ENCODE measurements at places on chromosomes 7 and 10.

DNA sequence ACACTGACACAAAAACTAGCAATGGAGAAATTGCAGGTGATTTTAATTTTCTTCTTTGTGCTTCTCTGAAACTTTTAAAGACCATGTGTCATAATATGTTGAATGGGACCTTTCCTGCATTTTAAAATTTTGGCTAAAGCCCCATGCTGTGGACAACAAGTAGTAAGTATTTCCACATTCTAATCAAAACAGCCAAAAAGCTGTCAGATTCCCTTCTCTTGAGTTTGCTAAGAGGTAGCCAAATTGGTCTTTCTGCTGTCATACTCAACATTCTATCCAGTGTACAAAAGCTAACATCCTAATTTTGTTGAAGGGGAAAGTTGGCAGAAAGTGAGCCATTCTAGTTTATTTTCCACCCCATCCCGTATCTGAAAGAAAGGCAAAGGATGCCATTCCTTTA, 447.6 kb downstream of the TFEC start:
- DNase-seq: no peak

DNA sequence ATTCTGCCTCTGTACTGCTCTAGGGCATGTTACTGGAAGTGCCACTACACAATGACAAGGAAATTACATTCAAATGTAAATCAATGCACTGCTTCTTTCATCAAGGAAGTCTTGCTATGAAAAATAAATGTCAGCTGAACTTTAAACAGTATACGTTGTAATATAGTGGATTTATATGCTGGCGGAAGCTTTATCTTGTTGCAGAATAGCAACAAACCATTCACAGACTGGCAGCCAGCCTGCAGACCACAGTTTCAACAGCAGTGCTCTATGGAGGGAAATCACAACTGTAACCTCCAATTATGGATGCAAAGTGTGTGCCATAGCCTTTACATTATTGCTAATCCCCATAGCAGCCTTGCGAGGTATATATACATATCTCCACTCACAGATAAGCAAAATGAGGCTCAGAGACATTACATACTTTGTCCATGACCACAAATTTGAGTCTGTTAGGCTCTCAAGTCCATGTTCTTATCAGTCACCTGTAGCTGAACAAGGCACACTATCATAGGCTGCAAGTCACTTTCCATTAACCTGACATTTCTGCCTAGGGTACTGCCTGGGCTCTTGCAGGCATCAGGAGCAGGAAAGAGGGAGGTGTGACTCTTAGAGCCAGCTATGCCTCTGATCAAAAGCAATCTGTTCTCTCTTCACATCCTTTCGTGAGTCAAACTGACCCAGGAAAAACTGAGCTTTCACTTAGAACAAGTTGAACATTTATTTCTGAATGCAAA, 22.6 kb downstream of the COL28A1 start:
- DNase-seq: no peak

GRCh38 chr10:114629083-114629823, 28.8 kb downstream of the ABLIM1 start:
- DNase-seq: no peak

- no peak for DNase-seq
Measured at GRCh38 chr7:27843584-27844305, 103.8 kb downstream of the TAX1BP1 start.

DNA sequence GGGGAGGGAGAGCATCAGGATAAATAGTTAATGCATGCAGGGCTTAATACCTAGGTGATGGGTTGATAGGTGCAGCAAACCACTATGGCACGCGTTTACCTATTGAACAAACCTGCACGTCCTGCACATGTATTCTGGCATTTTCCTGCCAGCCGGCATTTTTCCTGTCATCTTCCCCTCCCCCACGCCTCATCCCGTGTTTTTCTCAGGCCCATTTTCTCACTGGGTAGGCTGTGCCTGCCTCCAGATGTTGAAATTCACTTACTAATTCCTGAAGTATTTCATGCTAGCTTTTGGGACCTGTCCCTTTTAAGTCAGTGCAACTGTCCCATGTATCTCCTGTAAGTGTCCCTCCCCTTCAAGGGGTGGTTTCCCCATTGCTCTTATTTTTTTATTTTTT, 220.3 kb upstream of the NPY start:
- no peak for DNase-seq

DNA sequence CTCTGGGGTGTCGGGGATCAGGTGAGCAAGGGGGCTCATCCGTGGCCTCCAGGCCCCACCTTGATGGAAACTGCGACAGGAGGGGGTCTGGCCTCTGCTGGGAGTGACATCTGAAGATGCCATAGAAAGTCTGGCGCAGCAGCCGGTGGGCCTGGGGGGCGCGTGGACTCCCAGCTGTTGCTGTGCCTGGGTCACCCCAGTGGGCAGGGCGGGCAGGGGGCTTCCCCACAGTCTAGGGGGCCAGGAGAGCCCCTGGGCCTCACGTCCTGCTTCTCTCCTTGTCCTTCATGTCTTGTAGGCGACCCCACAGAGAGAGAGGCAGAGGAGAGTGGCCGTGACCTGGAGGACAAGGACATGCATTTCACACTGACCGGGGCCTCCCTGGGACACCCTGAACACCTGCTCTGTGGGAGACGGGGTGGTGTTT, 450.5 kb downstream of the DNAJB6 start:
- no peak for DNase-seq

GRCh38 chr7:12237007-12237406, 25.9 kb downstream of the TMEM106B start:
- no peak for DNase-seq

DNA sequence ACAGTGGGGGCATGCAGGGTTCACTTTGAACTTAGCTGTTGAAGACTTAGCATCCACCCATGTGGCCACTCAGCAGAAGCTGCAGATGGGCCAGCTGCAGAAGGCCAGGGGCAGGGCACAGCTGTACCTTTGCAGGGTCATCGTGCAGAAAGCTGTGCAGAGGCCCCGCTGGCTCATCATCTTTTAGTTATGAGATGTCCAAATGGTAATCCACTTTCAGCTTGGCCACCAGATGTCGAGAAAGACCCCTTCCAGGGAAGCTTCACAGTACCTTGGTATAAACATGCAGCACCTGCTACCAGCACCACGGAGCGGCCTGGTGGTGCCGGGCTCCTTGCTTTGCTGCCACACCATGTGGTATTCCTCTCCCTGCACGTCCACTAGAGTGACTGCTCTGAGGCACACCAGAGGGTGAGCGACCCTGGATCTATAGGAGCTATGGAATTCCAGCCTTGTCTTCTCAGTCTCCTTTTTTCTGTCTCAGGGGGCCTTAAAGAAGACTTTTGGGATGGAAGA, 74.2 kb upstream of the LAMB4 start:
- no peak for DNase-seq

GRCh38 chr10:13483073-13483472, 45.7 kb downstream of the BEND7 start:
- no peak for DNase-seq

DNA sequence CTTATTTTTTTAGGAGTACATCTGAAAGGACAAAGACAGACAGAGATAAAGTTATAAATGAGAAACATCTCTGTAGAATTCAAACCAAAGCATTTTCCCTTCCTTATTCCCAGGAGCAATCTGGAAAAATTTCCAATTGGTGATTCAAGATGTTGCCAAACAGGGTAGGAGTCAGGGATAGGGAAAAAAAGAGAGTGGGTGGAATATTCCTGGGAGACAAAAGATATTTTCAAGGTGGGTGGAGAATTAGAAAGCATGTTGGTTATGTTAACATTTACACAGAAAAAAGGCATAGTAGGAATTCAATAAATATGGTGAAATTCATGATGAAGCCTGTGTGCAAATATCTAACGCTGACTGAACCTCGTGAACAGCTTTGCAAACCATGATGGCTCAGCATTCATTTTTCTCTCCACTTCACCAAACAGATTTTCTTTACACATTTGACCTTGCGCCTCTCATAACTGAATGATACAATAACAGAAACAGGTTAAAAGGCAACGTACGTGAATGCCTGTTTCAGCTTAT, 25.1 kb downstream of the SLC26A5 start:
- no peak for DNase-seq

DNA sequence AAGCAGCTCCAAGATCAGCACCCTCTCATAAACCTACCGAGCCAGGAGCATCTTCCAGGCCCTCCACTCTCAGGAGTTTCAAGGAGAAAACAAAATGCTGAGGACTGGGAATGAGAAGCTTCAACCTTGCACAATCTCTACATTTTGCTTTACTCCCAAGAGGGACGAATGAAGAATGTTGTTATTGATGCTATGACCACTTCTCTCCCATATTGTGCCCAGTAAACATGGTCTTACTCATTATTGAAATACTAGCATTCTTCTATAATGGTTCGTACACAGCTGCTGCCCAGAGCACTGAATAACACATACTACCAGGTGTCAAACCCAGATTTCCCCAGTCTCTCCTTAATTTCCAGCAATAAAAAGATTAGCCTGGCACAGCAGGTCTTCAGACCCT, 63.4 kb upstream of the BET1 start:
- DNase-seq: no peak

DNA sequence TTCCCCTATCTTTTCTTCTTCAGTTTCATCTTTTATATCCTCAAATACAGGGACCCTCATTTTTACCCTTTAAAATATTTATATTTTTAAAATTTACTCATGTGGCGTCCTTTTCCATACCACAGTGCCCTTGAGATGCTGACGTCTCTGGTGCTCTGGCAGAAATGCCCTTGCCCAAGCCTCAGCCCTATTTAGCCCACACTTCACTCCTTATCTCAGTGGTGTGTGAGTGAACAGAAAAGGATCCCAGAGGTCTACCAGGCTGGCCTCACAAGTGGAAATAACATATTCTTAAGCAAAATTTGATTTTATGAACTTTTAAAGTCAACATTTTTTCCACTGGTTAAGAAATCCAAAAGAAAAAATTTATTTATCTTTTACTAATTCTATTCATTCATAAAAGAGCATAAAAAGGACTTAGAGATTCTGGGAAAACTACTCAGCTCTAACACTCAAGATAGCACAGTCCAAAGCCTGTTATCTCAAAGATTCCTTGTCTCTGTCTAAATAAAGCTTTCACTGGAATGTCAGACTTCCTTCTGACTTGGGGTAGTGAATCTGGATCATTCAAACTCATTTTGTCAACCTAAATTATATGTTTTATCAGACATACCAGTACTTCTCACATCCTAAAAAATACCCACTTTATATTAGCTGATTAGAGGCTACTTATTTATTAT, at the start of gene NEBL:
Gene NEBL (minus strand): TSS at position 166 of the 680 bp plus-strand sequence. CDS start 106 bp downstream, at position 60.
- DNase-seq: no peak

DNA sequence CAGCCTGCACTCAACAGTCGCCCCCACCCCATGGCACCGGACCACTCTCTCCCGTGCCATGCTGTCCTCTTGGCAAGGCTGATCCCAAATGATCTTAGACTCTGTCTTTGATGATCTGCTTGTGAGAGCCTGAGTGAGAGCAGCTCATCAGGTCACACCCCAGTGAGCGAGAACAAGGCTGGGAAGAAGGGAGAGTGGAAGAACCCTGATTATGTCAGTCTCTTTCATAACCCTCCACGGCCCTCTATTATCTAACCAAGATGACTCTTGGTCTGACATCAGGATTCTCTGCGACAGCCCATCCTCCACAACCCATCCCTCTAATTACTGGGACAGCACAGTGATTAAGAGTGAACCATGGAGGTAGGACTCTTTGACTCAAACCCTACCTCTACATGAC, 53.1 kb upstream of the C7orf33 start:
- DNase-seq: no peak

DNA sequence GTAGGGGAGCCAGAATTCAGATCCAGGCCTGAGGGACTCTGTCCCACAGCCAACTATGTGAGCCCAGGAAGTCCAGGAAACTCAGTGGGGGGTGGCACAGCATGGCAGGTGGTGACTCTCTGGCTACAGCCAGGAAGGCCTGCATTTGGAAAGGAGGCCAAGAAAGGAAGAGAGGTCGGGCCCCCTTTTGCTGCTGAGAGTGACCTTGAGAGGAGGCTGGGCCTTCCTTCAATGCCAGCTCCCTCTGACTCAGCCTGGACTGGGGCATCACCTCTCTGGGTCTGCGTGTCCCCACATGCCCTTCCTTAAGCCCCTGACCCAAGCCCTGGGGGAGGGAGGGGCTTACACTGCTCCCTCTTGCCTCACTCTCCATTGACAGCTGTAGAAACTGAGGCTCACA, 6.4 kb upstream of the MYL10 start:
- no peak for DNase-seq

GRCh38 chr7:5213286-5213645, 23.2 kb downstream of the WIPI2 start:
- DNase-seq: no peak

DNA sequence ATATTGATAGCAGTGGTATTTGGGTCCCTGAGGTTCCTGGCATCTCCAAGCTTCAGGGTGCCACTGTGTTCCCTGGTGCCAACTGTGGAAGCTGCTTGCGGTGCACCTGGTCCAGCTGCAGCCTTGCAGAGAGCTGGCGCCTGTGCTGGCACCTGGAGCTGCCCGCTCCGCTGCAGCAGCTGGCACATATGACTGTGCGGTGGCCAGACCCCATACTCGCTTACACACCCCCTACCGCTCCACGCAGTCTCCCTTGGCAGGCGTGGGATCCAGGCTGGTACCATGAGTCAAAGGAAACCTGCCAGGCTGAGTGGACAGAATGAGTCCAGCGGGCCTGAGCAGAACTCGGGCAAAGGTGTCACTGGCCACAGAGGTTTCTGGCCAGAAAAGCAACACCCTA, 89.9 kb upstream of the JAZF1 start:
- DNase-seq: no peak

DNA sequence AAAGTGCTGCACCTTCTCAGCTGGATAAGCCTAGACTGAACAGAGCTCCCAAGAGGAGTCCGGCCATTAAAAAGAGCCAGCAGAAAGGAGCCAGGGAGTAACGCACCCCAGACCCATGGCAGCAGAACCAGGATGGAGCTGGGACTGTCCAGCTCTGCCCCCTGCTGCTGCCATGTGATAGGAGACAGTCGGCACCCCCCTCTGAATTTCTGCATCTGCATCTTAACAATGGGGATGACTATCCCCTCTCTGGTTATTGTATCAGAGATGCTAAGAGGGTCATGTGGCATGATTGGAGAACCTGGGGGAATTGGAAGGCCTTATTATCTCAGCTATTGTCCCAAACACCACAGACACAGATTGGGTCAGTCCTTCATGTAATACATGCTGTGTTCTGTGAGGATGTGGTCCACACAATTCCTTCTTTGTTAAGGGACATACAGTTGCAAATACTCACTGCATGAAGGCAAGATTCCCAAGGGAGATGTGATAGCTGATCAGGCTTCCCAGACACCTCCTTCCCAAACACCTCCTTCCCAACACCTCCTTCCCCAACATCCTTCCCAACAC, 29.3 kb downstream of the PLEKHS1 start:
- no peak for DNase-seq

DNA sequence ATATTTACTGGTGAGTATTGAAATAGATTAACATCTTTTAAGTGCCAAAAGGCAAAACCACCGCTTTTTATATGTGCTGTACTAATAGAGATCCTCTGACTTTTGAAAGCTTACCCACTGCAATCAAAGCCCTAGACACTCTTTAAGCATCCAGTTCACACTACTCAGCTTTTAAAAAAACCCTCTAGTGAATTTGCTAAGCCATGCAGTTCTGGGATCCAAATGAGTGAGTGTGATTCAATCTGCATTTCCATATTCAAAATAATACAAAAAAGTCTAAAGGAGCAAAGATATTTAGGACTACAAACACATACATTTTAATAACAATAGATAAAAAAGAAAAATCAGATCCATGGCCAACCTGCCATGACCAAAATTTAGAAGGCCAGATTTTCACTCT, 288.2 kb downstream of the MAGI2 start:
- no peak for DNase-seq

- no peak for DNase-seq
Measured at GRCh38 chr10:52491246-52491995, 177.3 kb downstream of the DKK1 start.

GRCh38 chr10:12504628-12505027, 155.3 kb downstream of the CAMK1D start:
- DNase-seq: no peak
